NCI-H1930 (cell line): ENCODE measurements at places on chromosomes 1 and 21.

DNA sequence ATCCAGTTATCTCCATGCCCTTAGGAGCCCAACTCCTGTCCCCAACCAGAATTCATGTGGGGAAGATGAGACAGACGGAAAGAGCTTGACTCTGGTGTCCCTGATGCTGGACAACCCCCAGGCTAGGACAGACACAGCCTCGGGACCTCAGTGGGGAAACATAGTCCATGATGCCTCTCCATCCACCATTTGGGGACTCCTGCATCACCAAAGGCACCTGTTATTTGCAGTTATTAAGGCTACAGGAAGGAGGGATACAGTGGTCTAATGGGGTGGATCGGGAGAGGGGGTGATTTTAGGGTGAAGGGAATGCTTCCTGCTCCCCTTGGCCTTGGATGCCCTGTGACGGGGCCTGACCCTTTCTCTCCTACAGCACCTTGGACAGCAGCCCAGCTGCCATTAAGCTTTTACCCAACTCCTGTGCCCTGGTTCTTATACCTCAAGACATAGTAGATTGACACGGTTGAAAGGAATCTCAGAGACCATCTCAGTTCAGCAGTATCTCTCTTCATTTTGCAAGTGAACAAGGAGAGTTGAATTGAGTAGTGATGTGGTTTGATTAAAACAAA, 111.6 kb downstream of the MATN1 start:
- DNase-seq, result no peak

- DNase-seq, result no peak
Measured at GRCh38 chr1:247857985-247858619, 1.1 kb downstream of the TRIM58 start.

GRCh38 chr1:42192106-42192505, 27.6 kb upstream of the GUCA2A start:
- DNase-seq, result no peak

DNA sequence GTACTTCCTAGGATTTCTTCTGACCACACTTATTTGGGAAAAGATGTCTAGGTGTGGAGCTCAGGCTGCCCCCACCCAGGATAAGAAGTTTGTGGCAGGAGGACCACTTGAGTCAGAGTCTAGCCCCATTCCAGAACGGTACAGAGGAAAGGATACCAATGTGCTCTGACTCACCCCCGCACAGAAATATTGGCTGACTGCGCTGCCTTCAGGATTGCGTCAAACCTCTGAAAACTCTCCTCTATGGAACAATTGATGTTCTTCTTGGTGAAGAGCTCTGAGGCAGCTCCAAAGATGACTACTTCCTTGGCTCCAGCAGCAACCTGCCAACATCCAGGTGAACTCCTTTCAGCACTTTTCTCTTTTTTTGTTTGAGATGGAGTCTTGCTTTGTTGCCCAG, 11.2 kb downstream of the HMGCL start:
- no peak for DNase-seq

DNA sequence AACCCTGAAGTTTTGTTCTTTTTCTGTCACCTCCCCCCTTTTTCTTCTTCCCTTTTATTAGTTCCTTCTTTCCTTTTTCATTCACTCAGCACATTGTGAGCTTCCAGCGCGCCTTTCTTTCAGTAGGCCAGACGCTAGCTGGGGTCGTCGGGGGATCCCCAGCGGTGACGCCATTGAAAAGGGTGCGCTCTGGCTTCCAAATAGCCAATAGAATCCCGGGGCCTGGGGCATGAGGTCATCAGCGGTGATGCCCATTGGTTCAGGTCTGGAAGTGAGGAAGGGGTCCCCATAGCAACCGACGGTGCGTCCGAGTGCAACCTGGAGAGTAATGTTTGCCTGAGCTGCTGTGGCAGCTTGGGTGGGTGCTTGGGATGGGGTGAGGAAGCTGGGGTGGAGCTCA, 6.9 kb upstream of the EFNA3 start:
- DNase-seq, result peak; percentile 62

- no peak for DNase-seq
Measured at GRCh38 chr1:87951852-87952251, 623.2 kb downstream of the LMO4 start.

GRCh38 chr1:10651793-10652192, 144.7 kb downstream of the CASZ1 start:
- DNase-seq, result no peak

GRCh38 chr1:168139070-168139469, 2.3 kb upstream of the GPR161 start:
- DNase-seq, result no peak

GRCh38 chr1:203217668-203218067, 11.8 kb downstream of the CHIT1 start:
- no peak for DNase-seq

- no peak for DNase-seq
Measured at GRCh38 chr21:24852610-24853195, 754.6 kb downstream of the MRPL39 start.

DNA sequence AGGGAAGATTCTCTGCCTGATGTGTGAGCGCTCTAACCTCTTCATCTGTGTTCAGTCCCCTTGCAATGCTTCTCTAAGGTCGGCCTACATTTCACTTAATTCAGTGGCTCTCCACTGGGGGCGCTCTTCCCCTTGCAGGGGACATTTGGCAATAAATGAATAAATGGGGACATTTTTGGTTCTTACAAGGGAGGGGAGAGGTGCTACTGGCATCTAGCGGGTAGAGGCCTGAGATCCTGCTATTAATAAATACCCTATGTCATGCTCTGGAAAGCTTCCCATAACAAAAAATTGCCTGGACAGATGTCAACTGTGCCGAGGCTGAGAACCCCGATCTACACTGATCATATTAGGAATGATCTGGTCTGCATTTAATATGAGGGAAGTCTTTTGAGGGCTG, 25.9 kb upstream of the DNAJC11 start:
- DNase-seq, result peak; percentile 10

- DNase-seq, result no peak
Measured at GRCh38 chr1:159056069-159056698, 20.4 kb downstream of the AIM2 start.

- DNase-seq, result no peak
Measured at GRCh38 chr1:86788300-86789206, 84.2 kb downstream of the SH3GLB1 start.

GRCh38 chr1:32900956-32901822, at the start of gene TMEM54:
TMEM54 (minus strand) TSS chr1:32901389; CDS start chr1:32901238, 151 bp downstream.
- peak; percentile 69 for DNase-seq

DNA sequence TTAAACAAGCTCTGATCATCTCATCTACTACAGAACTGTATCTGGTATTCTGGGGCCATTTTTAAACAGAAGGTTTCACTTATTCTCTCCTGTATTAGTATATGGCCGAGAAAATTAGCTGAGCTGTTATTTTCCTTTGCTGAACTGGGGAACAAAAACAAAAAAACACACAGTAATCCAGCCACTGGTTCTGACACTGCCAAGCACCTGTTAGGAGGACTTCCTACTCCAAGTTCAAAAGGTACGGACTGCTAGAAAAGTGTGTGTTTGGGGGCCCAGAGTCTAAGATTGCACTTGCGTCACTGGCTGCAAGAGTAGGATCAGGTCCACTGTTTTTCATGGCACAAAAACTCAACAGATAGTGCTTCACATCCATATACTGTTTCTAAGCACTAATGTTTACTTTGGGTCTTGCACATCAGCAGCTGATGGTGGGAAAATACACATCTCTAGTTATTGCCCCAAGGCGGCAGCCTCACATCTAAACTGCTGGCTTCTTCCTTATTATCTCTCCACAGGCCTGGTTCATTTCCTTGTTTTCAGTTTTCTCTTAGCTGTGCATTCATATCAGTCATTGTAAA, 226.1 kb downstream of the FGGY start:
- no peak for DNase-seq

DNA sequence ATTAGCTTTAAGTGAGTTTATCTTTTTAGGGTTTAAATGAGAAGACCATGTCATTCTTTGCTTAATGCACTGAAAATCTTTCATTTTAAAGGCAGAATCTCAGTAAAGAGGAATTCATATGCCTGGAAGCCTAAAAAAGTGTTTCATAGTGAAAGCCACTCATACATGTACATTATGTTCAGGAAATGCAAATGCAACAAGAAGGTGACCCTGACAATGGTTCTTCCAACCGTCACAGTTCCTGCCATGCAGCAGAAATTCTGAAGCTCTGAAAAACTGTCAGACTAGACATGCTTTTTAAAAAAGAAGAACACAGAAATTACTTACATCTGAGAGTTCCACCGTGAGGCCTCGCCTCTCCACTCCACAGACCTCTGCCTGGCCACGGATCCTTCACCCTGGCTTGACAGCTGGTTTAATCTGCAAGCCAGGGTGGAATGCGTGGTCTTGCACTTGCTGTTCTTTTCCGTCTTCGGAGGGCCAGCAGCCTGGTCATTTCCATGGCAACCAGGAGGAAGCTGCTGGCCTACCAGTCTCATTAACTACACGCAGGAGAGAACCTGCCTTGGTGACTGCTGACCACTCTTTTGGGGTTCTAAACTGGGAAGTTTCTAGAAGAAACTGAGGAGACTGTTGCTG, 41.8 kb upstream of the PAXBP1 start:
- no peak for DNase-seq

DNA sequence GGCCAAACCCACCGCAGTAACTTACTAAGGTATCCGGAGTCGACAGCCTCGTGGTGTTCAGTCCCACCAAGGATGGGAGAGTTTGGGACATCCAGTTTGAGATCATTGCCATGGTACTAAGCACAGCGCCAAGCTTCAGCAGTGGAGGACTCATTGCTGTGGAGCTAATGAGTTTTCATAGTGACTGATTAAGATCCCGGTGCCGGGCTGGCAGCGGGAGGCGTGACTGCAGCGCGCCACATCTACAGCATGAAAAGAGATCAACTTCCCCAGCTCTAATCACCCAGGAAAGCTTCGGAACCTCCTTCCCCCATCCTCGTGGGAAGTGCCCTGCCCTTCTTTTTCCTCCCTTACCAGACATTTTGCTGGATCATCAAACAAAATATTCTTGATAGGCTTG, 149.9 kb downstream of the OLFM3 start:
- DNase-seq, result no peak

DNA sequence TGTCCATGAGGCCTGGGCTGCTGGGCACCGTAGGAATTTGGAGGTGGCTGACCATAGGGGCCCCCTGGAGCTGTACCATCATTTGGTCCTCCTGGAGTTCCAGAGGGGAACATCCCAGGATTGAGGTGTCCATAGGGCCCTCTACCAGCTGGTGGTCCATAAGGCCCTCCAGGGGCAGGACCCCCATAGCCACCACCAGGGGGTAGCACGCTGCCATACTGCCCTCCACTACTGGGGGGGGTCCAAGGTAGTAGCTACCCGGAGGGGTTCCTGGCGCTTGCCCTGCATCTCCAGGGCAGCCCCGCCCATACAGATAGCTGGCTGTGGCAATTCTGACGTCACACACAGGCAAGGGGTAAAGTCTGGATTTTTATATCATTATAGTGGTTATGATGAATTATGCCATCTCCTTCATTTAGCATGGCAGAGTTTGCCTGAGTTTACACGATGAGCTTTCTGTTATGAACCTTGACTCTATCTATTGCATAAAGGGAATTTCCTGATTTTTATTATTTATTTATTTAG, 13.2 kb downstream of the MDM4 start:
- DNase-seq, result no peak

- no peak for DNase-seq
Measured at GRCh38 chr1:107151295-107151694, 10.5 kb downstream of the NTNG1 start.

GRCh38 chr1:48249868-48250267, 27.4 kb downstream of the SLC5A9 start:
- DNase-seq, result no peak

DNA sequence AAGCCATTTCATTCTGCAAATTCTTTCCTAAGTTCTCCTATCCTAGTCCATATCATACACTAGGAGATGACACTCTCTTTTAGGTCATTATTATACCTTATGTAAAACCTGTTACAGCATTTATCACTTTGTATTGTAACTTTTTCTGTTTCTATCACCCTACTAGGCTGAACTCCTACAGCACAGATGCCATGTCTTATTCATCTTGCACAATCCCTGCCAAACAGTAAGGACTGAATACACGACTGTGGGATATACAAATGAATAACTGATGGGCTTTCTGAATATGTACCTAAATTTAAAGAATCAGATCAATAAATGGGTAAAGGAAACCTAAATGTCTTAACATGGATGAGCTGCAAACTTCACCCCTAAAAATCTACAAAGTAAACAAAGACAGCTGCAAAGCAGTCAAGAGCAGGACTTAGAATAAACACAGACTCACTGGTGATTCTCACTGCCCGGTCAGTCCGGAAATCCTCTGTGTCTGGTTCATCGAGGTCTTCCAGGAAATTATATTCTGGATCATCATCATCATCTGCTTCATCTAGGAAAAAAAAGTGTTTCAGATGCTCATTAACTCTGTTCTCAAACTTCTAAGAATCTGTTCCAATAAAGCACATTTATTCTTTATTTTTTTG, 62.3 kb downstream of the GON4L start:
- no peak for DNase-seq

- no peak for DNase-seq
Measured at GRCh38 chr1:63663873-63664272, 70.7 kb downstream of the PGM1 start.
